ENCODE measurements at places on chromosomes 4 and X.

DNA sequence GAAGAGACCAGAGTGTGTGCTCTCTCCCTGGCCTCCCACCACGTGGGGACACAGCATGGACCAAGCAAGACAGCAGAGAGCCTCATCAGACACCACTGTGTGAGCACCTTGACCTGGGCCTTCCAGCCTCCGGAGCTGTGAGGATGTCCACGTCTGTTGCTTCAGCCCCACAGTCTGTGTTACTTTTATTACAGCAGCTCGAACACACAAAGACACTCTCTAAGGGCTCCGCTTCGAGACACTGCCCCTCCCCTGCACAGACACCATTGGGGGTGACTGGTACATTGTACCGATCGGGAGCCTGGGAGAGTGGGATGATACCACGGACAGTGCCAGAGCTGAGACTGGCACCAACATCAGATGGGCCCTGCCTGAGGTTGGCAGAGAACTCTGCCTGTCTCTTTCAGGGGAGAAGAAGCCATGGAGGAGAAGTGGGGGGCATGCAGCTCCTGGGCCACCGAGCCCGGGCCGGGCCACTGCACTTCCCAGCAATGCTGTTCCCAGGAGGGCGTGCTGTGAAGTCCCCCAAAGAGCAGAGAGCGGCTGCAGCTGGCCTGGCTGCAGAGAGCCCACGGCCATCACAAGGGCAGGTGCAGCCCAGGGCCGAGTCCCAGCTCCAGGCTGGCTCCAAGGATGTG lies 48.1 kb upstream of the HMX1 start:
- no peak for DNase-seq

- DNase-seq: no peak
Observed at GRCh38 chrX:138018145-138018799, 452.3 kb downstream of the ZIC3 start.

DNA sequence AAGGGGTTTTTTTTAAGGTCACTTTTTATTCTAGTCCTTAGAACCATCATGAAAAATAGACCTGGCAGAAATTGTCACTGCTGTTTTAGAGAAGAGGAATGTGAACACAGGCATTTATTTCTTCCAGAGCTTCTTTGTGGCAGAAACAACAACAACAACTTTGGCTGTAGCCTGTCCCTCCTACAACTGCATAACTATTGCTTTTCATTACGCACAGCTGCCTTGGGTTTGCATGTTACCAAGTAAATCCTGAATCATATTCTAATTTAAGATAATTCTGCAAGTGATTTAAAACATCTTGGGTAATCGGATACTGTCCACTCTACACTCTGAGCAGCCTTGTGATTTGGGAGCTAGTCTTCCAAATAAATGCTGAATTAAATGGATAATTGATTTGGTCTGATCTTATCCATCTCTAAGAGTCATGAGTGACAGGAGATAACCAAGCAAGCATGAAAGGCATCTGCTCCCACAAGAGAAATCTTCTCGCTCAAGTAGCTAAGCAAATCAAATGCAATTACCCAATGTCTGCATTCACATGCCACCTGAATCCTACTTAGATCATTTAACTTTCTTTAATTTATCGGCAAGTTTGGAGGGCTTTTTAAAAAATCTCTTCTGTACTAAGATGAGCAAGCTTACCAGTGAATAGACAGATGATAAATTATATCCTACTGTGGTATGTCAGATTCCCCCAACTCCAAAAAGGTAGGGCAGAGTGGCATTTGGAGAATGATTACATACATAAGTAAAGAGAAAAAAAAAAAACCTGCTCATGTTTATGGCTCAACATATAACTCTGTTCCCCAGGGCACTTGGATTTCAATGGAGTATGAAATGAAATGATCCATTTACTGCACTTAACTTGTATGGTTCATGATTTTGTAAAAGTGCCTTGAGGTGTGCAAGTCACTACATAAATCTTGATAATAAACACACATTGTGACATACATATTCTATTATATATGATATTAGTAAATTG lies 73.6 kb downstream of the EGF start:
- no peak for DNase-seq

DNA sequence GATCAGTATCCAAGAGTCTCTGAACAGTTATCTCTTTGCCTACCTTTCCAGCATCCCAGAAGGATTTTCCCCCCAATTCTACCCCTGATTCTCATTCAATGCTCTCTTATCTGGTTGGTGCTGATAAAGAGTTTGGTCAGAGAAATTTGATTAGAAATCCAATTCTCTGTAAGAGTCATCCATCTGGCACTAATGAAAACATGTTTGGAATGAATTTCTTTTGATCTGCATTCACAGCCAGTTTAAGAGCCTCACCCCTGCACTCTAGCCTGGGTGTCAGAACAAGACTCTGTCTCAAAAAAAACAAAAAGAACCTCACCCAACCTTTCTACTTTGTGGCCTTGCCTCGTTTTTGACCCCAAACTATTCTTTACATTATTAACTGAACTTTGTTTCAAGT lies 122.1 kb downstream of the MANBA start:
- DNase-seq: no peak

GRCh38 chr4:84875636-84876371 lies 90.7 kb downstream of the WDFY3 start:
- no peak for DNase-seq

- DNase-seq: no peak
Observed at GRCh38 chr4:163665521-163666331, 171.2 kb downstream of the TMA16 start.

DNA sequence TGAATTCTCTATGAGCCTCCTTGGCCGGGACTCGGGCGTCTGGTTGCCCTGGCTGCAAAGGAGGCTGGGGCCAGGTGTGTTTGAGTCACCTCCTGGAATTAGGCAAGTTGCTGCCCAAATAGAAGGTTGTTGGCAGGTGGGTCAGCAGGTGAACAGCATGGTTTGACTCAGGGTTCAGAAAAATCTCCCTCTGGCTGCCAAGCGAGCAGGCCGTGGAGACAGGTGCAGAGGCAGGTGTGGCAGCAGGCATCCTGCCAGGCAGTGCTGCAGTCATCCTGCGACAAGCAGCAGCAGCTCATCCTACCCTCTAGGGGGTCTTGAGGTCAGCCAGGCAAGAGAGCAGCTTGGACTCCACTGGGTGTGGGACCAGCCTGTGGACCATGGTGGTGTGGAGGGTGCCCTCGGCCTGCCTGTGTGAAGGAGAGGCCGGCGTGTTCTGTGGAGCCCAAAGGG lies 8.2 kb downstream of the MSANTD1 start:
- no peak for DNase-seq

DNA sequence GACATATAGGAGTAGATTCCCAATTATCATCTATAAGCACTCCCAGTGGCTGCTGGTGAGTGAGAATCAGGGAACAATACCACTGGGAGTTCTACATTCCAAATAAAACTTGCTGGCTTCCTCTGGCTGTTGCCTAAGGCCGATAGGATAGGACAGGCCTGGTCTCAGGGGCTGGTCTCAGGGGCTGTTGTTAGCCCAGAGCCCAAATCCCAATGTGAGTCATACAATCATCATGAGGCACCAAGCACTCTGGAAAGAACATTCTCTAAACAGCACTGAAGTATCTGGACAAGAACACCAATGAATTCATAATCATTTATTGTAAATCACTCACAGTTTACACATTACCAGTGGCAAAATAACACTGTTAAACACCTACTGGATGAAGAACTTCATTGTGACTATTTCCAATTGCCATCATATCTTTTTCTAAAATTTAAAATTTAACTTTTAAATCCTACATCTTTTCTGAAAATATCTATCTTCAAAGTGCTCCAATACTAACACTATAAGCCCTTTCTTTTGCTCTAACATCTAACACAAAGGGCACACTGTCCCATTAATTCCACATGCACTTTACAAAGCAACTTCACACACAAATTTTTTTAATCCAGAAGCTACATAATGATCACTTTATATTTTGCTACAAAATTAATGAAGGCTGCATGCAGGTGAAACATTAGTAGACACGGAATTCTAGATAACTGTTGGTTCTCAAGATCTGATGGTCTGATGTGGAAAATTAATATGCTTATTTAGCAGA lies 67.6 kb upstream of the TMEM150C start:
- DNase-seq: no peak
